ENCODE measurements at places on chromosomes 16 and 17.
A peak's percentile ranks its signal among the peaks of the same experiment; 100 is the strongest.

DNA sequence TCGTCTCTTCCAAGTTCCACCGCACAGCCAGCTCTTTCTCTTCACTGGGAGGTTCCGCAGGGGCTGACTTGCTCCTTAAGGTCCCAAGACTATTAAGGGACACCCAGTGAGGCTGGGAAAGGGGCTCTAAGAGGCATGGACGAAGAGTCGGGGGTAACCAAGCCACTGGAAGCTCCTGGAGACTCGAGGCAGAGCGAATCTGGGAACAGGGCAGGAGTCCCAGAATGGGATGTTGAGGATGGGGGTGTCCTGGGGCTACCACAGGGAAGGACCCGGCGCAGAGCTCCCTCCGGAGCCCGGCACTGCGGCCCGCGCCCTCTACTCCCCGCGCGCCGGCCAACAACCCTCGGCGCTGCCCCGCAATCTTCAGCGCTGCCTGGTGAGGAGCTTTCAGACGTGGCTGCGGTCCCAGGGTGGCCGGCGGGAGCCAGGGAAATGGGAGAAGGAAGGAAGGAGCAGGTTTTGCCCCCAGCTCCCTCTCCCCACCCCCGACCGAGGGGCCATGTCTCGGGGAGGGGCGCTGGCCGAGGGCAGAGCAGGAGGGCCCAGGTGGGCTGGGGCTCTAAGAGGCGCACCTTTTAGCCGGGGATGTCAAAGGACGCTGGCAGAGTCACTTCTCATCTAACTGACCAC is 581 bp downstream of the CHST5 start:
- no peak for DNase-seq

GRCh38 chr16:51657848-51658247 is 506.8 kb upstream of the SALL1 start:
- DNase-seq, result no peak

GRCh38 chr17:66123163-66123562 is 68.8 kb downstream of the CEP112 start:
- DNase-seq, result no peak

DNA sequence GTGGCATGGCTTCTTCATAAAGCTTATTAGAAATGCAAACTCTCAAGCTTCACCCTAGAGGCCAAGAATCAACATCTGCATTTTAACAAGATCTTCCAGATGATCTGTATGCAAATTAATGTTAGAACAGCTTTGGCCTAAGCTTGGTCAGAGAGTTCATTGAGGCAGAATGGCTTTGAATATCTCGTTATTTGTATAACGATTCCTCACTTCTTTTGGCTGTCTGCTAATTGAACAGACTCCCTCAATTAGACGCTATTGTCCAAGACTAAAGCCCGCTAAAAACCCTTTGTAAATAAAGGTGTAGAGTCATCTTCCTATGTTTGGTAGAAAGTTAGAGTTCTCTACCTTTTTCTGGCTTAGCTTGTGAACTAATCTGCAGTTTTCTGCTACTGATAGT is 1453.7 kb downstream of the CDH8 start:
- DNase-seq, result no peak

DNA sequence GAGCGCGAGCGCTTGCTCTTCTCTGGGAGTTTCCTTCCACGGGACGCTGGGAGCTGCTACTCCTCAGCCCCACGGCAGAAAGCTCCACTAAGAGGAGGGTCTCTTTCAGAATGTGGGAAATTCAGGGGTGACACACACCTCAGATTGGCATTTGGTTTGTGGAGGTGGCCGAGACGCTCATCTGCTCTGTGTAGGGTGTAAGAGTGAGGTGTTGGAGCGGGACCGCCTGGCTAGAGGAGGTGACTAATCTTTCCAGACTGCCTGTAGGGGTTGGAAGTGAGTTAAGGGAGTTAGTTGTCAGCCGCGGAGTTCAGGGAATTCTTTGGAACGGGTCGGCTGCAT is 735 bp downstream of the PSMD11 start:
- DNase-seq, result no peak

- DNase-seq, result no peak
Measured at GRCh38 chr17:39739885-39740356, 2.2 kb downstream of the GRB7 start.

DNA sequence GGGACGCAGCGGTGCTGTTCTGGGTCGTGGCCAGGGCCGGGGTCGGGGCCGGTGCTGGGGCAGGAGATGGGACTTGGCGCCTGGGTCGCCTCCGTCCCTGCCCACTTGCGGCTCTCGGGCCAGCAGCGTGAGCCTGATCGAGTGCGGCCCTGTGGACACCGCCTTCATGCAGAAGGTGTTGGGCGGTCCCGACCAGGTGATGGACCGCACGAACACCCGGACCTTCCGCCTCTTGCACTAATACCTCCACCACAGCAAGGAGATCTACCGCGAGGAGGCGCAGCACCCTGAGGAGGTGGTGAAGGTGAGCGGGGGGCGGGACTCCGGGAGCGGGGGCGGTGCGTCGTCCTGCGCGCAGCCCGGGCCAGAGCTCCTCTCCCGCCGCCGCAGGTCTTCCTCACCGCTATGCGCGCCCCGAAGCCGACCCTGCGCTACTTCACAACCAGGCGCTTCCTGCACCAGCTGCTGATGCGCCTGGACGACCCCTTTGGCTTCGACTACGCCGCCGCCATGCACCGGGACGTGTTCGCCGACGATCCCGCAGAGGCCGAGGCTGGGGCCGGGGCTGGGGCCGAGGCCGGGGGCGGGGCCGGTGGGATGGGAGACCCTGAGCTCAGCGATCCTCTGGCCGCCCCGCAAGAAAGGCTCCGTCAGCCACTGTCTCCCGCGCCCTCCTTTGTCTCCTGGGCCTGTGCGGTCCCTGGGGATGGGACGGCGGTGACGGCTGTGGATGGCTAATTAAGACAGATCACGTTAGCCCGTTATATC is 4.5 kb upstream of the HSD17B1 start:
- peak; percentile 60 for DNase-seq

DNA sequence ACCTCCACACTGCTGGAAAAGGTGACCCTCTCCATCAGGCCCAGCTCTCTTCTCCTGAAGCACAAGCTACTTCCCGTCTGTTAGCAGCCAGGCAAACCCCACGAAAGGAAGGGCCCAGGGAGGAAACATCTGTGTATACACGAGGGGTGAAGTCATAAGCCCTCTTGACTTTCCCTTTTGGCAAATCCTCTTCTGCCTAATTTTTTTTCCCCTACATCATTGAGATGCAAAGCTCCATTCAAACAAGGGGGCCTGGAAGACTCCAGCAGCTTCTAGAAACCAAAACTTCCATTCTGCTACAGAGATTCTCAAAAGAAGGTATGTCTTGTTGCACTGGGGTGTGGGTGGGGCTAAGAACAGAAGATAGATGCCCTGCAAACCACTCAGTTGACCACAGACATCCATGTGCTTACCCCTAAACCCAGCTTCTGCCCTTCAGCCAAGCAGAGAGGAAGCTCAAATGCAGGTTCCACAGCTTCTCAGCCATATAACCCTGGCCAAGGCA is 145.6 kb upstream of the RCVRN start:
- no peak for DNase-seq

DNA sequence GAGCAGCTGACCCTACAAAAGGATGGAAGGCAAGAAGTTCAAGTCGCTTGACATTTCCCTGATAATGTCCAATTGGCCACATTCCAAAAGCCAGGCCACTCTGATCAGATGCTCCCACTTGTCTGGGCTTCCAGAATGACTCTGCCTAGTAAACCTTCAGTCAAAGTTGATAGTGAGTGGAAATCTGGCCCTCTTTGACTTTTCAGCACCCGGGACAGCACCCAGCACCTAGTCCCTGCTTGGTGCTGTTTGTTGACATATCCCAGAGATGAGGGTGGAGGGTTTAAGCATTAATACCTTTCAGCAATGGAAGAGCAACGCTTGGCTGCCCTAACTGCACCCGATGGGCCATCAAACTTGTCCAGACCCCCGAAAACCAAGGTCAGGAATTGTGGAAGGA is 131.3 kb downstream of the AIPL1 start:
- no peak for DNase-seq

- no peak for DNase-seq
Measured at GRCh38 chr16:66454751-66455150, 27.7 kb downstream of the BEAN1 start.

DNA sequence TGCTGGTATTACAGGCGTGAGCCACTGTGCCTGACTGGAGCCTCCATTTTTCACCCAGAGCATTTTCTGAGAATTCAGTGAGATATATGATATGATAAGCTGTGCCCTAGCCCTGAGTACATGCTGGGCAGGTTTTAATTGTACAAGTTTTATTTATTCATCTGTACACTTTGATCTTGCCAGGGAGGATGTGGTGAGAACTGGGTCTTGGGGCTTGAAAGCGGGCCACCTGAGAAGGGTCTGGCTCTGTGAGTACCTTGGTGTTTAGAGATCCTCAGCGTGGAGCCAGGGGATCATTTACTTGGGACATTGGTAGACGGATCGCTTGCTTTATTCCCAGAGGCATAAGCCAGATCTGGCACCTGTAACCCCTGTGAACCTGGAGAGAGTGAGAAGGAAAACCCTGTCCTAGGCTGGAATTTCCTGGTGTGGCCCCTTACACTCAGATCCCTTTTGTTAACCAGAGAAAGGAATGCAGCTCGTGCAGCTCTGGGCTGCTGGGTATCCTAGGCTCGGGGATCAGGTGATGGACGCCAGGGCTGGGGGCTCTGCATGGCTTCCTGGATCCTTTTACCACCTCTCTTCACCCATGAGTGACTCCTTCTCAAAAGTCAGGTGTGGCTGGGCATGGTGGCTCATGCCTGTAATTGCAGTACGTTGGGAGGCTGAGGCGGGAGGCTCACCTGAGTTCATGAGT is 91.9 kb downstream of the ABCC1 start:
- no peak for DNase-seq

DNA sequence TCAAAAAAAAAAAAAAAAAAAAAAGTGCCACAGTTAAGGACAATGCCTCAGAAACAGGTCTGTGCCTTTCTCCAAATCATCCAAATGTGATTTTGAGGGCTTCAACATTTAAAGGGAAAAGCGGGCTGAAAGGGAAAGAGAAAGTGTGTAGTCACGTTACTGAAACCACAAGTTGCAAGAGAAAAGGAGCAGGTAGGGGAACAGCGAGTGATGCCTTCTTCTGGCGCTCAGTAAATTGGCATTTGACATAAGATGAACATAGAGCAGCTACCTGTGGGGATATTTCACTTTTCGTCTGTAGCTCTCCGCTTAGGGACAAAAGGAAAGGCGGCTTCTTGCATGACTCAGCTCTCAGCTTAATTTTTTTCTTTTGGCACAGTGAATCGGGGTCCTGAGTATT is 11.1 kb downstream of the CMTM2 start:
- no peak for DNase-seq

GRCh38 chr17:79008666-79009387 is 737 bp downstream of the CANT1 start:
- no peak for DNase-seq

- no peak for DNase-seq
Measured at GRCh38 chr17:82134101-82134500, 36.1 kb upstream of the FASN start.

- DNase-seq, result no peak
Measured at GRCh38 chr16:81142864-81143263, 46.7 kb upstream of the GCSH start.

GRCh38 chr16:21647562-21648164 is 4.7 kb downstream of the IGSF6 start:
- no peak for DNase-seq

Measured in stimulated activated CD8-positive, alpha-beta memory T cell treated with anti-CD3 and anti-CD28 coated beads, Interleukin-4, amount 100 ng/mL, for 4 hours (primary cell).